Hypothalamus (tissue), 51 donors: ENCODE measurements at places on chromosomes 16 and 17.

DNA sequence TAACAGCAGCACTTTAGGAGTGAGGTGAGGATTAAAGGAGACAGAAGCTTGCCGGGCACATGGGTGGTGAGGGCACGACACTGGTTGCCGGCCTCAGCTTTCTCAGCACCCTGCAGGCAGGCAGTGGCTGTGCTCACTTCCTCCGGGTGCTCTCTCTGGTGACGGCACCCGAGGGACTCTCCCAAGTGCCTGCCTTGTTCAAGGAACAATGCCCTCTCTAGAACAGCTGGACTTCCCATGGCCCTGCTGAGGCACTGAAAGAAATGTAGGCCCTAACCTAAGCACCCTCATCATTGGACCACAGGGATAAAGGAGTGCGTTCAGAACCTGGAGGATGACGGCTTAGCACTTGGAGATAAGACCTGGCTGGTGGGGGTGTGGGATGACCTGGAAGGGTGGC, 72.7 kb downstream of the N4BP1 start:
- DNase-seq: no peak

- DNase-seq: no peak
Measured at GRCh38 chr16:72569677-72570076, 397.7 kb upstream of the PMFBP1 start.

DNA sequence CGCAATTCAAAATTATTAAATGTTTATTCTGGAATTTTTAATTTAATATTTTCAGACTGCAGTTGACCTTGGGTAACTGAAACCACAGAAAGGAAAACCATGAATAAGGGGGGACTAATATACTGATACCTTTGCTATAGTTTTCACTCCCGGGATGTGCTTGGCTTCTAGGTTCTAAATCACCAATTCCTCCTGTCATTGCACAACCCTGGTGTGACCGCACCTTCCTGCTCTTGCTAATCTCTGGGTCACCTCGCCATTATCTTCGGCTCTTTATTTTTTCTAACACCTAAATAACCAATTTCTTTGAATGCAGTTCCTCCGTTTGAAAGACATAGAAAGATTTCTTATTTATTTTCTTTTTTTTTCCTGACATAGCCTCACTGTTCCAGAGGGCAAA, 634.5 kb upstream of the GOT2 start:
- DNase-seq: no peak

DNA sequence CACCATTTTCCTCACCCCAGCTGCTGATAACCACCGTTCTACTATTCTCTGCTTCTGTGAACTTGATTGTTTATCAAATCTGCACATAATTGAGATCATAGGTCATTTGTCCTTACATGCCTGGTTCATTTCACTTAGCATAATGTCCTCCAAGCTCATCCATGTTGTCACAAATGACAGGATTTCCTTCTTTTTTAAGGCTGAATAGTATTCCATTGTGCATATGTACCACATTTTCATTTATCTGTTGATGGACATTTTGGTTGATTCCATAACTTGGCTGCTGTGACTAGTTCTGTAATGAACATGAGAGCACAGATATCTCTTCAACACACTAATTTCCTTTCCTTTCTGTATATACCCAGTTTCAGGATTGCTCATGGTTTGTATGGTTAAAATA, 225.3 kb upstream of the TBX2 start:
- no peak for DNase-seq

GRCh38 chr17:57599271-57600045, 145.6 kb downstream of the CCDC182 start:
- no peak for DNase-seq

DNA sequence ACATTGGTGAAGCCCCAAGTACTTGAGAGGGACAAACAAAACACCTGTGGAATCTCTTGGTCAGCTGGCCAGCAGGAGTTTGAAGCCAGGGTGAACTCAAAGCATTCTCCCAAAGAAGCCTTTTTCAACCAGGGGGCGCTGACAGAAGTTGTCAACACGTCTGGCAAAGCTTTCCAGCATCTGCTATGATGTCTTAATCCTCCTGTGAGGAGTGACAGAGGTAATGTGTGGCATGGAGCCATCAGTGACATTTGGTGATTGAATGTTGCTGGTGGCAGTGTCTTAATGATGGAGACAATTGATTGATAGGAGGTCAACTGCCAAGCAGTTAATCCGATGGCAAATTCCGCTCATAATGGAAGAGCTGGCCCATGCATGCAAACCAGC, 257.6 kb upstream of the HSBP1 start:
- no peak for DNase-seq

DNA sequence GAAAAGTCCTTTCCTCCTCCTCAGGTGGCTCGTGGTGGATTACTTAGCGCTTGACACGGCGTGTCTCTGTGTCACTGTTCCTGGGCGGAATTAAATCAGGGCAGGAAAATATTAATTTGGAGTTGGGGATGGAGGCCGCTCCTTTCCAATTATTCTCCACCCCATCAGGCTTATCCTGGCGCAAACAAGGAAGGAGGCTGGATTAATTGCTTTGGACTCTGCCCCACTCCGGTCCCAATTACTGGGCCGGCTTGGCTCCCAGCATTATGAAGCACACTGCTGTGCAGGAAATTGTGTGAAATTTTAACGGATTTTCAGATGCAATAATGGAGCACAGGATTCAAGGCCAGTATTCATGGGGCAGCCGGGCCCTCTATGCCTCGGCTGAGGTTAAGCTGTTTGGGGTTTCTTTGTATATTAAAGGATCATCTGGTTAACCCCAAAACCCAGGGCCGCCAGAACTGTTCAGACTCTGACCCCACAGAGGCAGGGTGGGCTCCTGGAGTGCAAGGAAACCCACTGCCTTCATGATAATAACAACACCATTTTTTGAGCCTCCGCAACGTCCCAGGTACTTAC, 87.8 kb downstream of the MRM1 start:
- no peak for DNase-seq

- DNase-seq: no peak
Measured at GRCh38 chr16:89924925-89925307, 1.8 kb downstream of the TUBB3 start.

- DNase-seq: no peak
Measured at GRCh38 chr16:3945751-3946603, 65.5 kb upstream of the CREBBP start.

- no peak for DNase-seq
Measured at GRCh38 chr16:58937661-58938060, 203.5 kb upstream of the GOT2 start.

- DNase-seq: no peak
Measured at GRCh38 chr17:57899391-57899790, 49.5 kb upstream of the MRPS23 start.

DNA sequence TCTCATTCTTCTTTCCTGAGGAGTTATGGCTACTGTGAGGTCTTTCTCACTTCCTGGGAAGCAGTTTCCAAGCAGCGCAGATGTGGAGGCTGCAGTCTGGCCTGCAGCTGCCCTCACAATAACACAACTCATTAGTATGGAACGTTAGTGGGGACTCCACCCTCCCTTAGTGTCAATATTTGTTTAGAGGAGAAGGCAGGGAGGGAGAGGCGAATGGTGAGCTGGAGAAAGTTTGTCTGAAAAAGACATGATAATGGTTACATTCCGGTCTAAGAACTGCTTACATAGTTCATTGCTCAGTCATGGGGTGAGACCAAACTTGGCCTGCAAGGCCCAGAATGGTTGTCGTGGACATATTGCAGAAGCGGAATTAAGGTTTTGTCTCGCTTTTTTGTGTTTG, 170.2 kb downstream of the HS3ST3B1 start:
- no peak for DNase-seq

GRCh38 chr16:68707340-68708152, 29.5 kb upstream of the CDH1 start:
- no peak for DNase-seq

GRCh38 chr16:86584726-86585721, 6.7 kb downstream of the FOXL1 start:
- DNase-seq: no peak

DNA sequence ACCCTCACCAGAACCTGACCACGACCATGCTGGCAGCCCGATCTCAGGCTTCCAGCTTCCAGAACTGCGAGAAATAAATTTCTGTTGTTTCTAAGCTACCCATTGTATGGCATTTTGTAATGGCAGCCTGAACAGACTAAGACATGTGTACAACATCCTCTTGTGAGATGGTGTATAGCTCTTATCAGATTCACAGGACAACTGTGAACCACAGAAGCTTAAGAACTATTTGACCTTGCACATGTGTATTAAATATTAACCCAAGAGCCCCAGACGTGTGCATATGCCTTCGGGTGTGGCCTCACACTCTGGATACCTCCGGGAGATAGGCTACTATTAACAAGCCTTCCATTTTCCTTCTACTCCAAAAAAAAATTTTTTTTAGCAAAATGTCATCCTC, 248.9 kb downstream of the SLC39A11 start:
- DNase-seq: no peak

GRCh38 chr17:21374441-21375161, 1.6 kb upstream of the KCNJ12 start:
- no peak for DNase-seq

GRCh38 chr16:3643095-3643730, 11.3 kb upstream of the DNASE1 start:
- no peak for DNase-seq

DNA sequence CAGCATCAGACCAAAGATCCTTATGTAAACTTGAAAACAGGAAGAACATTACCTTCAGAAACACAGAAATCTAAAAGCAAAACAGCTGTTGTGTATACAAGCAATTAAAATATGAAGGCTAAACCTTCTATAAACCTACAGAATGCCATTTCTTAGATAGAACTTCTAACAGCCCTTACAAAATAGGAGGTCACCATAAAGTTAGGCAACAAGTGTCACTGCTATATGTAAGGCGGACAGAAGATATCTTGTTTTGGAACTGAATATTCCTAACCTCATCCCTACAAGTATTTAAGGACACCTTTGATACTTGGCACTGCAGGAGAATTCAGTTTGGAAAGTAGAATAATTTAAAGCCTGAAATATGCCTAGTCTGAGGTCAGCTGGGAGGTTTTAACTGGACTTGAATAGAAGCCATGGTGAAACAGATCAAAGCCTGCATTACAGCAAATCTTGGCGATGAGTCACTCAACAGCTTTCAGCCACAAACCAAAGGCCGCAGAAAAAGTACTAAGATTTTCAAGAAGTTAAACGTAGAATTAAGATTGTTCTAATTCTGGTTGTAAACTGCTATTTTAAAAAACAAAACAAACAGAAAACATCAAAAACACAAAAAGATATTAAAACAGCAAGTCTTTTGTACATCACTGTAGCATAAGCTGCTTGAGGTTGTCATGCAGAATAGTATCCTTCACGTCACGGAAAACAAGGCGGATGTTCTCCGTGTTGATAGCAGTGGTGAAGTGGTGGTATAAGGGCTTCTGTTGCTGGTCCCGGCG, 42.7 kb downstream of the GNA13 start:
- no peak for DNase-seq

DNA sequence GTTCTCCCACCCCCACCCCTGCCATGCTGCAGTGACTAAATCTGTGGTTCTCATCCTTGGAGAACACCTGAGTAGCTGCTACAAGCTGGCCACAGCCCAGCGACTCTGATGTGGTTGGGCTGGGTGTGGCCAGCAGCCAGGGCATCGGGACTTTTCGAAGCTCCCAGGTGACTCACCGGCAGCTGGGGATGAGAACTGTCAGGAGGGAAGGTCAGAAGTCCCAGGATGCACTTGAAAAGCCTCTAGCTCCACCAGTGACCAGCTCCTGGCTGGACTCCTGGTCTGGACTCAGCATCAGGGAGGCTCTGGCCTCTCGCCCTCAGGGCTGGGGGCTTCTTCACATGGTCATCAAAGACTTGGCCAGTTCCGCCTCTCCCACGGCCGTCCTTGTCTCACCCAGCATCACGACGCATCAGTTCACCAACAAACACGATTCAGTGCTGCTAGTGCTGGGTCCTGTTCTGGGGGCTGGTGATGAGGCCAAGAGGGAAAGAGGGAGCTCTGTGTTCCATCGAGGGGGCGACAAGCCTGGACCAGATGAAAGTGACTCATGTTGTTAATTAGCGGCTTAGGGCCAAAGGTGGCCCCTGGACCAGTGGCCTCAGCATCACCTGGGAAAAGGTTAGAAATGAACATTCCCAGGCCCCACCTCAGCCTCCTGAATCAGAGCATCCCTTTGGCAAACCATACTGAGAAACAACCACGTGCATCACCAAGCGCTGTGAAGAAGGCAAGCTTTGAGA, 3.9 kb upstream of the C17orf99 start:
- DNase-seq: no peak

- DNase-seq: no peak
Measured at GRCh38 chr16:87070657-87071056, 246.5 kb downstream of the C16orf95 start.

- no peak for DNase-seq
Measured at GRCh38 chr17:519450-520212, 167.0 kb upstream of the RPH3AL start.

DNA sequence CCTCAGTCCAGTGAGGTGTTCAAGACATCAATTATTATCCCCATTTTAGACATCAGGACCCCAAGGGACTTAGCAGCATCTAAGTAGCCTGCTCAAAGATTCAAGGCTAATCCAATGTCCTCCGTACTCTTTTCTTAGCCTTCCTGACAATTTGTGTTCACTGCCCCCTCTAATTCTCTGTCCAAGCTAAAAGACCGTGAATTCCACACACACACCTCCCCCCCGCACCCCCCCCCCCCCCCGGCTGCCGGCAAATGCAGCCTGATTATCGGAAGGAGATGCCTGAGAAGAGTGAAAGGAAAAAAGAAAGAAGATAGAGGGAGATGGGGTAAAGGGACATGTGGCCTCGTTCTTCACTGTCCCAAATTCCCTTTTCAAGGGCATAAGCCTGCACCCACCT, 58.1 kb upstream of the NLK start:
- no peak for DNase-seq

DNA sequence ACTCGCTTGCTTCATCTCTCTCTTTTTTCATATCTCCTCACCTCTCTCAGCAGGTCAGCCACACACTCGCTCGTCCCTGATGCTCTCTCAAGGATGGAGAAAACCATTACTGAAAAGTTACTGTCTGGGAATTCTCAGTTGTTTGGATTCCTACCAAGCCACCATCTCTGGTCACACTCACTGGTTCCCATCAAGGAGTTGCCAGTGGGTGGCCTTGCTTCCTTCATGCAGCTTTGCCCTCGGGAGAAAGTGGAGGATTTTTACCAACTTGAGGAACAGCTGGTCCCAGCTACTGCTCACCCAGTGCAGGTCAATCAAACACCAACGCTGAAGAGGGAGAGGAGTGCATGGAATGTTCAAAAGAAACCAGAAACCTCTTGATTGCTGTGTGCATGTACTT, 25.3 kb downstream of the MEOX1 start:
- DNase-seq: no peak

GRCh38 chr16:27446721-27447120, 44.7 kb downstream of the IL21R start:
- DNase-seq: no peak

- DNase-seq: no peak
Measured at GRCh38 chr16:10635365-10636021, 55.1 kb upstream of the EMP2 start.

GRCh38 chr16:58148099-58148498, 18.9 kb upstream of the CFAP20 start:
- DNase-seq: no peak

- DNase-seq: no peak
Measured at GRCh38 chr17:55883149-55883548, 132.3 kb downstream of the PCTP start.
